ENCODE measurements at places on chromosomes 6 and 20.

GRCh38 chr6:90285042-90285481 is 11.6 kb downstream of the BACH2 start:
- no peak for DNase-seq

- no peak for DNase-seq
Measured at GRCh38 chr6:36912030-36912454, 26.3 kb downstream of the C6orf89 start.

DNA sequence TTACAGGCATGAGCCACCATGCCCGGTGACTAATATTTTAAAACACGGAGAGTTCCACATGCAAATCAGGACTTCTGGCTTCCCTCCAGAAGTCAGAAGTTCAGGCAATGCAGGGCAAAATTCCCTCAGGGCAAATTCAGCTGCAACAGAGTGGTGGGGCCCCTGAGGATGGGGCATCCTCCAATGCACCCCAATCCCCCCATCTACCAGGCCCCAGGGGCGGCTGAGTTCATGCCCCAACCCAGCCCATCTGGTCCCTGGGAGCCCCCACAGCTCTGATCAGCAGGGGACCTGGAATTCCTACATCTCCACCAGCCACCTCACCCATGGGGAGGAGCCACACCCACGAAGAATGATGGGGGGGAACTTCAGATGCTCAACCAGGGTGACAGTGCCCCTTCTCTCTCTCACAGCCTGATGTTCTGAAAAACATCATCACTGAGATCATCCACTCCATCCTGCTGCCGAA is 22.6 kb downstream of the BPIFB1 start:
- no peak for DNase-seq

DNA sequence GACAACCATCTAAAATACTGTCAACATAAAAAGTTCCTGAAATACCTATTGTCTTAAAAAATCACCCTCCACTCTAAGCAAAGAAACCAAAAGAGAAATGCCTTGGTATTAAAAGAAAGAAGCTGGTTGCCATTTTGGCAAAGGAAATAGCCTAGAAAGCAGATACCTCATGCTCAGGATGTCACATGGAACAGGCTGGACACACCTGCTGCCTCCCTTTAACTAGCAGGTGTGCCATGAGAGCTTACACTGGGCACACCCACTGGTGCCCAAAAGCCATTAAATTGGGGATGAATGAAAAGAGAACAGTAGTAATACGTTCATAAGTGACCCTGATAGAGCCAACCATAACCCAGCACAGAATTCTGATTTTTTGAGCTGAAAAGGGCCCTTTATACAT is 1.5 kb downstream of the SLC23A2 start:
- no peak for DNase-seq

DNA sequence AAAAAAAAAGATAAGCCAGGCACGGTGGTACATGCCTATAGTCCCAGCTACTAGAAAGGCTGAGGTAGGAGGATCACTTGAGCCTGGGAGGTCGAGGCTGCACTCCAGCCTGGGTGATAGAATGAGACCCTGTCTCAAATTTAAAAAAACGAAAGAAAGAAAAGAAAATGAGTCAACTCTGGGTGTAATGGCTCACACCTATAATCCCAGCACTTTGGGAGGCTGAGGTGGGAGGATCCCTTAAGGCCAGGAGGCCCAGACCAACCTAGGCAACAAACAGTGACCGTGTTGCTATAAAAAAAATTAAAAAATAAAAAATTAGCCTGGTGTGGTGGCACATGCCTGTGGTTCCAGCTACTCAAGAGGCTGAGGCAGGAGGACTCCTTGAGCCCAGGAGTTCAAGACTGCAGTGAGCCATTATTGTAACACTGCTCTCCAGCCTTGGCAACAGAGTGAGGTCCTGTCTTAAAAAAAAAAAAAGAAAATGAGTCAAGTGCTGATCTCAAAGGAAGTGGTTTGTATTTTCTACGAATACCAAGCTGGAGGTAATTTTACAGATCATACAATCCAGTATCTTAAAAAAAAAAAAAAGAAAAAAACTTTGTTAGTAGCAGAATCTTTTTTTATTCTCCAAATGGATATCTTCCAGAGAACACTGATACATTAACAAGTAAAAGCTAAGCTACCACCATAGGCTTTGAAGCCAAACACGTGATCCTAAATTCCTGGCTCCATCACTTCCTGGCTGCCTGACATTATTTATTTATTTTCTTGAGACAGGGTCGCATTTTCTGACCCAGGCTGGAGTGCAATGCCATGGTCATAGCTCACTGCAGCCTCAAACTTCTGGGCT is 5.7 kb downstream of the COMMD7 start:
- DNase-seq: no peak

DNA sequence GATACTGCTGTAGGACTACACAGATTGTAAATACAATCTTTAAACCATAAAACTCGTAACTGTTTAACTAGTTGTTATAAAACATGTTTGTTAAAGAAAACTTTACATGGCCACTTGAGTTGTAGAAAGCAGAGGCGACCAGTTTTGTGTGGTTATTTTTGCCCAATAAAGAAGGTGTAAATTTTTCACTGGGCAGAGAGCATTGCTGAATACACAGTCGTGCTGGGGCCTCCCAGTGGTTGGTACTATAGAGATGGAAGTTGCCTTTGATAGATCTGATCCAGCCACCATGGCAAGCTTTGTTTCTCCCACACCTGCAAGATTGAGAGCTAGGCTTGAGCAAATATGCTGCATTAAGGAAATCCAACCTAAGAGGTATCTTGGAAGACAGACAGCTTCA is 34.0 kb upstream of the YWHAB start:
- no peak for DNase-seq

GRCh38 chr6:181049-181654 is 111.1 kb upstream of the DUSP22 start:
- no peak for DNase-seq

GRCh38 chr20:761418-762381 is 6.6 kb downstream of the SLC52A3 start:
- DNase-seq: no peak

GRCh38 chr6:104421650-104422049 is 438.1 kb downstream of the HACE1 start:
- no peak for DNase-seq

DNA sequence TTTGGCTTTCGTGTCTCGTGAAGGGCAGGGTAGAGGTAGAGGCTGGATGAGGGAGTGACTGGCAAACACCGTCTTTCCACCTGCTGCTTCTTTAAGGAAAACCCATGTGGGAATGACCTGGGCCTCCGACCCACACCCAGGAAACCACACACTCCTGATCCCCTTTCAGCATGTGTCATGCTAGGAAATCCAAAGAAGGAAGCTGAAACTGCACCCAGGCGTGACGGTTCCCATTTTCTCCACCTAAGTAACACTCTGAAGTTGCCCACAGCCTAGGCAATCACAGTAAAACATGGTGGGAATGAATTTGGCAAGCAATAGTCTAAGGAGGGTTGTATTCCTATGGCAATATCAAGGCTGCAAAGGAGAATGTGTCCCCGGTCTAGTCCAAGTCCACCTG is 538.4 kb upstream of the NOX3 start:
- DNase-seq: no peak

DNA sequence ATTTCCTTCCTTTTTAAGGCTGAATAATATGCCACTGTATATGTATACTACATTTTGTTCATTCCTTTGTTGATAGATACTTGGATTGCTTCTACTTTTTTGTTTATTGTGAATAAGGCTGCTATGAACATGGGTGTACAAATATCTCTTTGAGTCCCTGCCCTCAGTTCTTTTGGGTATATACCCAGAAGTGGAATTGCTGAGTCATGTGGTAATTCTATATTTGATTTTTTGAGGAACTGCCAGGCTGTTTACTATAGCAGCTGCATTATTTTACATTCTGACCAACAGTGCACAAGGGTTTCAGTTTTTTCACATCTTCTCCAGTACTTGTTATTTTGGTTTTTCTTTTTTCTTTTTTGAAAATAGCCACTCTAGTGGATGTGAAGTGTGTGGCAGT is 34.1 kb downstream of the CDS2 start:
- no peak for DNase-seq

DNA sequence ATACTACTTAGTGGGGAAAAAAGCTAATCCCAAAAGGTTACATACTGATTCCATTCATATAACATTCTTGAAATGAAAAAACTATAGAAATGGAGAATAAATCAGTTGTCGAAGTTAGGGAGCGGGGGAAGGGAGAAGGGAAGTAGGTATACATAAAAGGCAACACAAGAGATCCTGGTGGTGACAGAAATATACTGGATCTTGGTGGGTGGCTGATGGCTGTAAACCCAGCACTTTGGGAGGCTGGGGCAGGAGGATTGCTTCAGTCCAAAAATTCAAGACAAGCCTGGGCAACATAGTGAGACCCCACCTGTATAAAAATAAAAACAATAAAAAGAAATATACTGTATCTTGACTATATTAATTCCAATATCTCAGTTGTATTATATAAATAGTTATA is 105.7 kb upstream of the LGSN start:
- DNase-seq: no peak

DNA sequence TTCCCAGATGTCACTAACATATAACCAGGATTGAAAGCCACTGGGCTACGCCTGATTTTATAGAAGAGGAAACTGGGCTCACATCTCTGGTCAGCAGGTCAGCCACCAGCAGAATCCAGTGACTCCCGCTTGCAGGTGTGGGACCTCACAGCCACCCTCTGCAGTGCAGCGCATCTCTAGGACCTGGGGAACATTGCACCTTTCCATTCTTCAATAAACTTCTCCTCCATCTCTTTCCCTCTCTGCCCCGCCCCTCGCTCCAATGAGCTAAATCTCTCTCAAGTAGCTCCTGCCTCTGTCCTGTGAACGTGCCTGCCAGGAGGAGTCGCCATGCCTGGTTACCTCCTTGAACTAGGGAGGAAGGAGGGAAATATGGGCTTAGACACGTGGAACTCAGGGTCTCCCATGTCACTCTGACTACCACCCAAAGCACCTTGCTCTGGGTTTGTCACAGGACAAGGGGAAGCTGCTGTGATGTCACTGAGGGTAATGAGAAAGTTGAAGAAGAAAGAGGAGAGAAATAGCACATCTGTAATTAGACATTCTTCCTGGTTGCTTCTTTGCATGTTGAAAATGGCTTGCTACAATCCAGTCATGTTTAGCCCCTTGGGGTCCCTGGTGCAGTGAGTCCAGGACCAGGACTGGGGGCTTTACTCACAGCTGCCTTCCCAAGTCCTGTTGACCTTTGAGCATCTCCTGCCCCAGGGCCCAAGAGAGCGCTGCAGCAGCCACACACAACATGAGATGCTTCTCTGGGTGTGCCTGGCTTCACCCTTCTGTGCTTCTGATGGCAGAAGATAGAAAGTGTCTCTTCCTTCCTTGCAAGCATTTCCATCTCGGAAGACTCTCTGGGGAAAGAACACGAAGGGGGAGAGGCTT is 469.4 kb downstream of the PREX1 start:
- DNase-seq: no peak

DNA sequence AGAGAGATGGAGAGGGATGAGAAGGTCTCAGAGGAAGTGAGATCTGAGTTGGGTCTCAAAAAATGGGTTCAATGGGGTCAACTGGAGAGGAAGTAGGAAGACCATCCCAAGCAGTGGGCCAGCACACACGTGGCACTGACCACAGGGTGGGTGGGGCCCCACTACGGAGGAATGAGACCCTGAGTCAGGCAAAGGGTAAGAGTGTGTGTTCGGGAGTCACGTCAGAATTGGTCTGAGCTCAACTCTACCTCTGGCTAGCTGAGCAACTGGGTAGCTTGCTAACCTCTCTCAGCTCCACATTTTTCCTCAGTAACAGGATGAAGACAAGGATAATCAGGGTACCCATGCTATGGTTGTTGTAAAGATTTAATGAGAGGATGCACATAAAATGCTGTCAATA is 79.0 kb downstream of the TRERF1 start:
- DNase-seq: no peak

DNA sequence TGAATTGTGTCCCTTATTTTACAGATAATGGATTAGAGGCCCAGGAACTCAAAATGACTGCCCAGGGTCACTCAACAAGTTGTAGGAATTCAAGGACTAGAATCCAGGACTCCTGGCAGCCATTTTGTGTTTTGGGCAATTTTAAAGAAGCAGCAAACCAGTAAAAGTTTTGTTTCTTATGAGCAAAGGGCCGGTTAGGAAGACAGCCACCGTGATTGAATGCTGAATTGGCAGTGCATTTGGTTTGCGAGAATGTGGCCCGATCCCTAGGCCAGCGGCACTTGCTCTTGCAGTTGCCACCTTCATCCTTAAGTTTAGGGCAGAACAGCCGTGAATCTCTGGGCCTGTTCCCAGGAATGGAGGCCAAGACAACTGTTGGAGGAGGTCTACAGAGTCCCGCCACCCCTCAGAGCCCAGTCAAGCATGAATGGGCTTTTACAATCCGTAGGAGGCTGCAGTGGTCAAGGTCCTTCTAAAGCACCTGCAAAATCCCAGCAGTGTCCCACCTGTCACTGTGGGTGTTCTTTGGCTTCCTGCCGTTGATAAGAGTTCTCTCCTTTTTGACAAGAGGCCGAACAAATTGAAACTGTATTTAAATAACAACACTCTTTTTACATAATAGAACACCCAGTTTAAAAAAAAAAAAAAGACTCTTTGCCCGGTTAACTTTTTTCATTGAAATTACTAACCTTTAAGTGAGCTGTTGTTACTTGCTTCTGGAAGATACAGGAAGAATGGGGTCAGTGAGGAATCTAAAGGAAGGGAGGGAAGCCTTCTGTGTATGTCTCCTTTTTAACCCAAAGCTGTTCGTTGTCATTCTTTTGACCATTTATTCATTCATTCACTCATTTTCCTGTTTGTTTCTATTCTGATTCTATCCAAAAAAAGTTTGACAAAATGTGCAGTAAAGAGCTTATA is 68.7 kb downstream of the PHACTR2 start:
- no peak for DNase-seq

DNA sequence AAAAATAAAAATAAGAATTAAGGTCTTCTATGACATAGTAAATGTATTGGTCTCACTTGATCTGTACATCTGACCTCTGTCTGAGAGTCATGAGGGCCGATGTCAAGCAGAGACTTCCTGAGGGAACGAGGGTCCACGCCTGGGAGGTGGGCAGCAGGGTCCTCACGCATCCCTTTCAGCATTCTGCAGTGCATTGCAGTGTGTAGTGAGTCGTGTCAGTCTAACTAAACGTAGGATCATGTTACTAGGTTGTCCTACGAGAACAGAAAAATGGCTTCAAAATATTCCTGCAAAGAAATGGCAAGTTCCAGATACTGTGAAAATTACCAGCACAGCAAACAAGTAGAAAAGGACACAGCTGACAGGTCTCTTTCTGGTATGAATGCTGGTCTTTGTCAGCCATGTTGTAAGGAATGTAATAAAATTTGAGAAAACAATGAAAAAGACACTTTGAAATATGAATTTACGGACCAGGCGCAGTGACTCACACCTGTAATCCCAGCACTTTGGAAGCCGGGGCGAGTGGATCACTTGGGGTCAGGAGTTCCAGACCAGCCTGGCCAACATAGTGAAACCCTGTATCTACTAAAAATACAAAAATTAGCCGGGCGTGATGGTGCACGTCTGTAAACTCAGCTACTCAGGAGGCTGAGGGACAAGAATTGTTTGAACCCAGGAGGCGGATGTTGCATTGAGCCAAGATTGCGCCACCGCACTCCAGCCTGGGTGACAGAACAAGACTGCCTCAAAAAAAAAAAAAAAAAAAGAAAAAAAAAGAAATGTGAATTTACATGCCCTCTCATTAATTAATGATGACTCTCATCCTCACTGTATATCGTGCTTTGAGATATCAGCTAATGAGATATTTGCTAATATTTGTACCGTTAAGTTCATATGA is 2.4 kb upstream of the AHCY start:
- DNase-seq: no peak

Measured in activated naive CD4-positive, alpha-beta T cell (primary cell).